WTC11 (cell line): ENCODE measurements at places on chromosomes 1 and 21.
A peak's percentile ranks its signal among the peaks of the same experiment; 100 is the strongest.

DNA sequence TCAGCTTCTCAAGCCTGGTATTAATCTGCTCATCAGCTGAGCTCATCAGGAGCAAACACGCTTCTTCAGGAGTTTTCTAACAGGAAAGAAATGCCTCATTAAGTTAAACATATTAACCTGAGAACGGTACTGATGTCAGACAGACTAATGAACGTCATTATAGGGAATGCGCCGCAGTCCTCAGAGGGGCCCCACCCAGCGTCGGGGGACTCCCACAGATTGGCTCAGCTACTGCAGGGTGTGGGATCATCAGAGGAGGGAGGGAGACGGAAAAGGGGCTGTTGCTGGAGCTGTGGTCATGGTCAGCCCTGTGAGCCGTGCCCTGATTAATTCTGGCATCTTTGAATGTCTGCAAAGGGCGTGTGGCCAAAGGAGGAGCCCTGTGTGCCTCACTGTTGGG lies 348.5 kb downstream of the PTPRU start:
- no peak for DNase-seq

GRCh38 chr1:115793162-115793561 lies 24.6 kb upstream of the CASQ2 start:
- no peak for DNase-seq

GRCh38 chr21:23801292-23801691 lies 1806.0 kb downstream of the MRPL39 start:
- DNase-seq, result no peak

GRCh38 chr1:53811414-53811851 lies 26.7 kb downstream of the NDC1 start:
- DNase-seq, result peak; percentile 73

- no peak for DNase-seq
These were observed 122.7 kb downstream of the GABPA start for GRCh38 chr21:25857308-25858074.
